Skin of body (tissue), 3 donors: ENCODE measurements at places on chromosomes 1 and 21.

- DNase-seq: no peak
Measured at GRCh38 chr1:17831597-17831996, 76.5 kb downstream of the ACTL8 start.

DNA sequence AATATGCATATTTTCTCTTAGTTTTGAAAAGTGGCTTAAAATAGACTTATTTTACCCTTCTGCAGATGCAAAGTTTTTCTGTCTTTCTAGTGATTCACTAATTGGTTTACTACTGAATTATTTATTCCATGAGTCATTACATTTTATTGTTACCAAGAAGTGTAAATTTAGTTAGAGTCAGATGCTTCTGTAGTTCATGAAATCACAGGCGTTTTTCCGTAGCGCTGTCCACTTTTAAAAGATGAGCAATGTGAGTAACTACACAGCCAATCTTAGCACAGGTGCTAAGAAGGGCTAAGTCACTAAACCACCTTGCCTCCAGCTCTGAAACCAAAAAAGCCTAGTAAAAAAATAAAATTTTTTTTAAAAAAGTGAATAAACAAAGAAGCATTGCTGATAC lies 24.7 kb downstream of the RGS13 start:
- DNase-seq: no peak

DNA sequence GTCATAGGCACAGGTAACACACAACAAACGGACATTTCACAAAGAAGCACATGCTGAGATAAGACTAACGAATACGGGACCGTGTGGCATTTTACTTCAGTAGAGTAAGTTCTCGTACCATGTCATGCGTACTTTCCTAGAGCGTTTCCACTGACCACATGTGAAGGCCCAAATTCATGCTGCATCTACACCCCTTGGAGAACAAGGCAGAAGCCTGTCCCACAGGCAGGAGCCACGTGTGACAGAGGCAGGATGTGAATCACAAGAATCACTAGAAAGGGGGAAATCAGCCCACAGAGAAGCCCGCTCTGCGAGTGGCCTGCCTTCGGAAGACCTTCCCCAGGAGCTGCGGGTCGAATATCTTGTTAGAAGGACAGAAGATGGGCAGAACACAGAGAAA lies 41.8 kb downstream of the URB1 start:
- DNase-seq: no peak

DNA sequence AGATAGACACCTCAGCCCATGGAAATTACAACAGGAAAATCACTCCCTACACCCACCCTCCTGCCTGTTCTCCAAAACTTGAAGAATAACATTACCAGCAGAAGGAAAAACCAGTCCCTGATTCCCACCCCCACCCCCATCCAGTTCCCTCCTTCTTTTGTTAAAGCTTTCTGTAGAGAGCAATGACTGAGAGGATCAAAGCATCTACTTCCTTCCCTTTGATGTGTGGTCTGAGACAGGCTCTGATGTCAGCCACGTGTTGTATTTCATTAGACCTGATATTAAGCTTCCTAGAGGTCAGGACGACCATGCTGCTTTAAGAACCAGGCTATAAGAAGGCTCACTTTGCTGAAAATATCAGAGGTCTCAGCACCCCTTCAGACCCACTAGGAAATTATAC lies 73.9 kb upstream of the HAO2 start:
- DNase-seq: no peak

DNA sequence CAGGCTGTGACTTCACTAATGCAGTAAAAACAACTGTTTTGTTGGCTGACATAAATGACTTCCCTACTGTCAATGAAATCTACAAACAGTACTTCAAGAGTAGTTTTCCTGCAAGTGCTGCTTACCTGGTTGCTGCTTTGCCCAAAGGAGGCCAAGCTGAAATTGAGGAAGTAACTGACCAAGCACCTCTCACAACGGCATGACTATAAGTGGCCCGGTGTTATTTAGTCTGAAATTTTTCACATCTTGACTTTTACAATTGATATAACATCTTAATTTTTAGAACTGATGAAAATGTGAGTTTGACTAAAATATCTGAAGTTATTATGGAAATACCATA lies 274.9 kb upstream of the NR5A2 start:
- DNase-seq: no peak

- DNase-seq: no peak
Measured at GRCh38 chr1:47576758-47577115, 138.9 kb downstream of the FOXD2 start.

DNA sequence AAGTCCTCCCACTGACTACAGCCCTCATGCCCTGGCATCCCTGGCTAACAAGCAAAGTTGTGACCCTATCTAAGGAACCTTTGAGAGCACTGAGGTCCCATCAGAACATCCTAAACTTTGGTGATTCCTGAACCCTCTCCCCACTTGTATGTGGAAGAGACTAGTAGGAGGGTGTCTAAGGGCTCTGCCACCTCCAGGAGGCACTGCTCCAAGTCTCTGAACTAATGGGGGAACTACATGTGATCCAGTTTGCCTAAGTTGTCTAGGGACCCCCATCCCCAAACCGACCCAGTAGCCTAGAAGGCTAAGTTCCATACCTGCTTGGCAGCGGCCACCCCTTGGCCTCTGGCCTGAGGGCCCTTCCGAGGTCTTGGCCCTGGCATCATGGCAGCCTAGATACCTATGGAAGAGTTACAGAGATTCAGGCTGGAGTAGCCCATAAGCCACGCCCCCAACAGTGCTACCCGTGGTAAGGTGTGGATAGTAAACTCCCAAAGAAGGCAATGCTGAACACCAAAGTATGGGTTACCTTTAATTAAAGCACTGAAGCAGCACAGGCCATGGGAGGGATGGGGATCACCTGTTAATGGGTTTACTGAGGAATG lies 1.7 kb downstream of the CC2D1B start:
- no peak for DNase-seq

DNA sequence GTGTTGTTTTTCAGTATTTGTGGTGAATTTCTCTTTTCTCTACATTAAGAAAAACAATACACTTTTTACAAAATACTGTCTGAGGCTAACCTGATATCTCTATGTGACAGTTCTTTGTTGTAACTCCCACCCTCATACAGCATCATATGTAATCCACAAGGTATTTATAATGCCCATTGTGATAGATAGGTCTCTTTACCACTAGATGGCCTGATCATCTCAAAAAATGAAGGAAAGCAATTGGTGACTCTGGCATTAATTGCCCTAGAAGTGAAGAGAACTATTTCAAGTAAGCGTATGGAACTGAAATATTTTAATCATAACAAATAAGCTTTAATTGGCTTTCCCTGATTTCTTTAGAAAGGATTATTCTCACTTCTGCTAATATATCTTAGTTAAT lies 36.2 kb upstream of the HFM1 start:
- no peak for DNase-seq

GRCh38 chr21:38925923-38926322 lies 120.2 kb downstream of the ETS2 start:
- peak; percentile 91 for DNase-seq

- no peak for DNase-seq
Measured at GRCh38 chr1:152185544-152186391, 26.7 kb upstream of the RPTN start.

GRCh38 chr1:181482521-181483284 lies 614 bp upstream of the CACNA1E start:
- no peak for DNase-seq

- no peak for DNase-seq
Measured at GRCh38 chr1:21755067-21755466, 27.9 kb downstream of the USP48 start.

- no peak for DNase-seq
Measured at GRCh38 chr21:43603641-43604504, 55.4 kb downstream of the HSF2BP start.

GRCh38 chr1:151142411-151143056 lies 3.9 kb downstream of the SEMA6C start:
- no peak for DNase-seq

GRCh38 chr1:203405703-203406438 lies 54.9 kb upstream of the FMOD start:
- no peak for DNase-seq

DNA sequence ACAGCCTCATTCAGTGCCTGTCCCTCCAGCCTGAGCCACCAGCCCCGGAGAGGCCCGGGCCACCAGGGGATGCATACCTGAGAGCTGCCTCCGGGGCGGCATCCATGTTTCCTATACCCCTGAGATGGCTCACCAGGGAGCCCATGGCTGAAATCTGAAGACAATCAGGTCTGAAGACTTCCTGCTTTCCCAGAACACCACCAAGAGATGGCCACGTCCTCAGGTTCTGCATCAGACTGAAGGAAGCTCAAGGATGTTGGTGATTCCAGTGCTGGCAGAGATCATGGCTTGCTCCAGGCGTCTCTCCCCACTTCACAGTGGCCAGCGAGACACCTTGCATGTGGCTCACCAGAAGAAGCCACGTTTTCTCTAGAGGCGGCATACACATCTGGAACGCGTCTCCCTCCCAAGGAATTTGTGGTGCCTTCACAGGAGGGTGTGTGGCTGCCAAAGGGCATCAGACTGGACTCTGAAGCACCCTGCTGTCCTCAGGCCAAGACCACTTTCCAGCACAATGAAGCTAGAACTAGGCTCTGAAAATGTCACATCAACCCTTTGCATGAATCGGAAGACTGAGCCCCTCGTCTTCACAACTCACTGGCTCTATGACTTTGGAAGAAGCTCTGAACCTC lies 170.7 kb upstream of the IRF2BP2 start:
- DNase-seq: no peak

DNA sequence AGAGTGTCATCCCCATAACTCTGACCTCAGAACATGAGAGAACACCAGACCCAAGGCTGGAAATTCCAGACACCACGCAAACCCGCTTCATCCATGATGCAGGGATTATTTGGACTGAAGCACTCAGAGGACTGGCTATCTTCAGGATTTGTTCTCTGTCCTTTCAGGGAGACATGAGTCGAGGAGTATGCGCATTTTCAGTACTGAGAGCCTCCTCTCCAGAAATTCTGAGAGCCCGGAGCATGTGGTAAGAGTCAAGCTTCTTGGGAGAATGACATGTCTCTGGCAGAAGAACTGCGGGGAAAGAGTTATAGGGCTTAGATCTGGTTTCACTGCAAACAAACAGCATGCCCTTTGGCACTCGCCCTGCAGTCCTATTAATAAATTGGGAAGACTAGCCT lies 6.9 kb downstream of the LAX1 start:
- DNase-seq: no peak

- no peak for DNase-seq
Measured at GRCh38 chr1:180950321-180950720, 37.6 kb downstream of the KIAA1614 start.

GRCh38 chr1:203813581-203814341 lies 18.3 kb downstream of the ZBED6 start:
- no peak for DNase-seq

GRCh38 chr1:244815600-244816099 lies 19.8 kb upstream of the COX20 start:
- no peak for DNase-seq

DNA sequence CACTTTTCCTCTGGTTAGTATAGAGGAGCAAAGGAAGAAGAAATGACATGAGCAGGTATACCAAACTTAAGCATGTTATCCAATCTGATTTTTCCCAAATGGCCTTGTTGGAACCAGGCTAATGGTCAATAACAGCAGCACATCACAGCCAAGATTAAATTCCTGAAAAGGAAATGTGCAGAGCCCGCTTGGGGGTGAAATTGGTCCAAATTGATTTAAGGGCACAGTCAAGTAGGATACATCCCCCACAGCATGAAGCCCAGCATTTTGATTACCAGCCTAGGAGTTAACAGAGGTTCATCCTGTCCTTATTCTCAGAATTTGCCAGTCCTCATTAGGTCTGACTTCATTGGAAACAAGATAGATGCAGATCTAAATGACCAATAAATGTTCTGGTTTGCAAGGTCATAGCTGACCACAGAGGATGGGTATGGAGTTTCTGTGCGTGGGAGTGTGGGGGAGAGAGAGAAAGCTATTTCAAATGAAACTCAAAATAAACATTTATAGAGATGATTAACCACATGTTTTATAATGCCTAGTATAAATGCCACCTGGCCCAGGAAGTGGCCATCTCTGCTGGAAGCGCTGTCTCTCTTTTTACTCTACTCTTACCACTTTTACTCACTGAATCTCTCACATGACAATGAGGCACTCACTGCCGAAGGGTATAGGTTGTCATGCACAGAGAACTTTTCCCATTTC lies 38.7 kb downstream of the RGS5 start:
- DNase-seq: no peak

- DNase-seq: no peak
Measured at GRCh38 chr1:72942008-72942407, 659.7 kb upstream of the NEGR1 start.

DNA sequence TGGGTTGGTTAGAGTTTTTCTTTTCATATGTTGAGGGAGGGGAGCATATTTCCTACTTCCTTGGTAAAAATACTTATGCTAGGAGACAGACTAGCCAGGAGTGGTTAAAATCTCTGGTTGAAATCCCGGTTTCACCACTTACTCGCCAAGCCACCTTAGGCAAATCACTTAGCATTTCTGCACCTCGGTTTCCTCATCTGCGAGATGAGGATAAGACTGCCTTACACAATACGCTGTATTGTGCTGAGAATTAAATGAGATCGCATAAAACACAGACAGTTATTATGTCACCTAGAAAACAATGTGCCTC lies 1.4 kb downstream of the IFFO2 start:
- no peak for DNase-seq

GRCh38 chr1:160340866-160341265 lies 2.2 kb downstream of the COPA start:
- DNase-seq: no peak

GRCh38 chr1:43437031-43437973 lies 16.4 kb downstream of the HYI start:
- no peak for DNase-seq

- no peak for DNase-seq
Measured at GRCh38 chr1:162080472-162081015, 11.1 kb downstream of the NOS1AP start.

GRCh38 chr1:216778737-216779136 lies 55.5 kb upstream of the ESRRG start:
- DNase-seq: no peak

GRCh38 chr21:33839806-33840205 lies 75.8 kb downstream of the ATP5PO start:
- no peak for DNase-seq

DNA sequence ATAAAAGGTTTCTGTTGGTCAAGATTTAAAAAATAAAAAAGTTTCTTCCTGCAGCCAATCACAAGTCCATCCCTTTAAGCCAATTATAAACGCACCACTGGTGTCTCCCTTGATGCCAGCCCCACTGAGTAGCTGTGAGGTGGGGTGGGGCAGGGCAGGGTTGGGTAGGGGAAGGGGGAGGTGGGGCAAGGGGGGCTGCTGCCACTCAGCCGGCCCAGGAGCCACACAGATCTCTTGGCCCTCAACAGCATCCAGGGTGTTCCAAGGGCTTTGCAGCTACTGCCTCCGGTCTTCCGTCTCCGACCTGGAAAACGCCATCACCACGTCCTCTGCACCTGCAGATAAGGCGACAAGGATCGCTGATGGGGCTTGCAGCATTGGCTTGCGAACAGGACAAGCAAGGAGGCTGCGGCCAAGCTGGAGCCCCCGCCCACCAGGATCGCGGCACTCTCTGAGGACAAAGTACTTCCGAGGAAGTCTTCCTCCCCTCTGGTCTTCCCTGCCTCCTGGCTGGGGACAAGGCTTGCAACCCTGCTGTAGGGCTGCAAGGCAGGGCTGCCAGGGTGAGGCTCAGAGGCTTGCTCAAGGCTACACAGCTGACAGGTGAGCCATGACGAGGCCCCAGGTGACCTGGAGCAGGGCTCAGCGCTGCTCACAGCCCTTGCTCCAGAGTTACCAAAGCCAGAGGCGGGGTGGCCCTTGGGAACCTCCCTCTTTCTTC lies 26.8 kb upstream of the CLSTN1 start:
- DNase-seq: no peak
